Fibroblast of skin of right quadriceps (primary cell): ENCODE measurements at places on chromosomes 3 and 15.

DNA sequence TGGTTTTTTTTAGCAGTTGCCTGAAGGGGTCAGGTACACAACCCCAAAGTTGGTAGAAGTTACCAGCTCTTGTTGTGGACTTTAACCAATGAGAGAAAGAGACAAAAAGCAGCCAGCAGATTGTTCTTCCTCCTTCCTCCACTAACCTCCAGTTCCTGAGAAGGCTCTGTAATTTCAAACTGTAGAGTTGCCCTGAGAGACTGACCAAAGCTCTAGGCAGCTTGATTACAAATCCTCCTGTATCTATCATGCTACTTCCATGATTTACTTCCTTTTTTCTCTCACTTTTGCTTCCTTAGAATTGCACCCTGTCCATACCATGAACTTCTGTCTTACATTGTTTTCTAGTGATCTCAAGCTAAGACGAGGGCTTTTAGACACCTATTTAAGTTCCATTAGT lies 29.2 kb downstream of the NSUN3 start:
- DNase-seq, result no peak

GRCh38 chr15:62850318-62850717 lies 192.2 kb upstream of the TPM1 start:
- no peak for DNase-seq

DNA sequence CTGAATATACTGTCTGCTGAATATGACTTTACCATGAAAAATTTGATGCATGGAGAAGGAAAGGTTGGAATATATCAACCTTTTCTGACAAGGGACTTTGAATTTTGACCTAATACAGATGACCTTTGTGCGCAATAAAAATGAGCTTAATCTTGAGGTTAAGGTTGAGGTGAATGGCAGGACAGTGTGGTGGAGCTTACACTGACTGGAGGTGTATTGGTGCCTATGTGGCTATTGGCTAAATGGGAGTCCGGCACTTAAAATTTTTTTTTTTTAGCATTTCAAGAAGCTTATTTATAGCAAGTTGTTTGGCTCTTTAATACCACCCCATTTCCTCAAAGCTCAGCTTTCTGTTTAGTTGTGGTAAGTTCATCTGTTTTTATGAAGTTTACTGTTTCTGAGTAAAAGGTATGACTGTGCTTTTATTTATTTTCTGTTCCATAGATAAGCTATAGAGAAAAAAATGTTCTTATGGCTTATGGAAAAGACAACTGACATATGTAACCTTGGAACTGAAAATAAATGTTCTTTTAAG lies 15.2 kb downstream of the CDIN1 start:
- DNase-seq, result no peak

DNA sequence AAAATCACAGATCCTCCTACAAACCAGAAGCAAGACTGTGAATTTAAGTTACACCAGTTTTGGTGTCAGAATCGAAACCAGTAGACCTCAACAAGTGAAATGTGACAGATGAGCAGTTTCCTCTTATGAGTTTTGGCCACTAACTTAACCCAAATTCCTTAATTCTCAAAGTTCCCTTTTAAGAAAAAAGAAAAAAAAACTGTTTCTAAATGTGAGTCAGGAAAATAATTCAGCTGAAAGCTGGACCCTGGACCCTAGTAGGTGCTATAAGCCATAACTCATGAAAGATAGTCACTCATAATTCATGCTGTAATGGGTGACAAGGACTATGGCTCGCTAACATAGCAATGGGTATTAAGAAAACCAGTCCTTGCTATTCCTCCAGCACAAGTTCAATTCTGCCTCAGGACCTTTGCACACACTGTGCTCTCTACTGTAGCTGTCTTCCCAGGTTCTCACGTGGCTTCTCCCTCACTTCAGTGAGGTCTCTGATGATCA lies 9.0 kb upstream of the THRB start:
- no peak for DNase-seq

GRCh38 chr3:100136921-100137320 lies 22.6 kb upstream of the FILIP1L start:
- DNase-seq, result no peak

- DNase-seq, result peak; percentile 30
Observed at GRCh38 chr3:151316267-151316991, at the start of gene GPR87. Gene GPR87, minus strand, starts transcription at chr3:151316820. Its CDS starts 16,720 bp downstream, at chr3:151300100.
